ENCODE measurements at places on chromosomes 6 and 20. TPM values are rescaled to one million over a fixed set of nuclear protein-coding genes. Genes with fewer than 3 reads are reported as not detected.

The TINAG gene
- total RNA-seq, result not detected

The CRISP3 gene
- total RNA-seq, result not detected

The PXMP4 gene
- 5.6 TPM for total RNA-seq

The PRL gene
- total RNA-seq, result not detected

The OLIG3 gene
- total RNA-seq, result not detected

The ELOVL2 gene
- total RNA-seq, result 0.38 TPM

The ANKEF1 gene
- 0.96 TPM for total RNA-seq

The RBBP9 gene
- total RNA-seq, result 11.0 TPM

The HSPA1L gene
- total RNA-seq, result 1.3 TPM

The SGK1 gene
- total RNA-seq, result 156 TPM

The C20orf202 gene
- not detected for total RNA-seq

The CDH4 gene
- total RNA-seq, result 0.28 TPM

The NKAIN2 gene
- not detected for total RNA-seq

The DSE gene
- total RNA-seq, result 71.7 TPM

The BIRC7 gene
- total RNA-seq, result under 0.01 TPM

The TBC1D32 gene
- 10.5 TPM for total RNA-seq

Measured in regular cardiac myocyte (primary cell).